Thoracic aorta (tissue), 2 donors: ENCODE measurements at places on chromosomes 5 and 9.

- no peaks in the 10 kb centered on the region for H3K27me3 ChIP-seq
- no peak for DNase-seq
- peaks cover 17% of the 10 kb centered on the region for H3K4me1 ChIP-seq
- no peaks in the 10 kb centered on the region for H3K36me3 ChIP-seq
Observed at GRCh38 chr9:127954831-127955293, 17.2 kb upstream of the DPM2 start.

GRCh38 chr5:75055727-75056144 is 3.4 kb upstream of the GCNT4 start:
- DNase-seq, result no peak
- peaks cover 20% of the 10 kb centered on the region for H3K4me1 ChIP-seq
- no peaks in the 10 kb centered on the region for H3K36me3 ChIP-seq
- no peaks in the 10 kb centered on the region for H3K27me3 ChIP-seq
- H3K4me3 ChIP-seq, result no peak overlapping the region

DNA sequence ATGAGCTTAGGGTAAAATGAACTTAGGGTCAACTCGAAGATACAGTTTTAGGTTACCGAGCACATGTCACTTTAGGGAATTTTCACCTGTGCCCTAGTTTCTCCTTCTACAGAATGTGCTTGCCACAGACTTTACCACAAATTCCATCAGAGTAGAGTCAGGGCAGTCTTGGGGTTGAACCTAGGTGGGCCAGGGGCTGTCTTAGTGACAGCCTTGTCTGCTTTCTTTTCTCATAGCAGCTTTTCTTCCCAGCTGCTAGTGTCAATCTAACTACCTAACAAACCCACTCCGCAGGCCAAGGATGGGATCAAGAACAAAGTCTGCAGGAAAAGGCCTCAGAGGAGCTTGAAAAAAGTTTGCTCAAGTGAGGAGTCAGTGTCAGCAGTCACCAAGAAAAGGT is 458.1 kb upstream of the CDH18 start:
- H3K4me1 ChIP-seq, result no peaks in the 10 kb centered on the region
- H3K27ac ChIP-seq, result no peak overlapping the region
- no peaks in the 10 kb centered on the region for H3K27me3 ChIP-seq
- DNase-seq, result no peak

DNA sequence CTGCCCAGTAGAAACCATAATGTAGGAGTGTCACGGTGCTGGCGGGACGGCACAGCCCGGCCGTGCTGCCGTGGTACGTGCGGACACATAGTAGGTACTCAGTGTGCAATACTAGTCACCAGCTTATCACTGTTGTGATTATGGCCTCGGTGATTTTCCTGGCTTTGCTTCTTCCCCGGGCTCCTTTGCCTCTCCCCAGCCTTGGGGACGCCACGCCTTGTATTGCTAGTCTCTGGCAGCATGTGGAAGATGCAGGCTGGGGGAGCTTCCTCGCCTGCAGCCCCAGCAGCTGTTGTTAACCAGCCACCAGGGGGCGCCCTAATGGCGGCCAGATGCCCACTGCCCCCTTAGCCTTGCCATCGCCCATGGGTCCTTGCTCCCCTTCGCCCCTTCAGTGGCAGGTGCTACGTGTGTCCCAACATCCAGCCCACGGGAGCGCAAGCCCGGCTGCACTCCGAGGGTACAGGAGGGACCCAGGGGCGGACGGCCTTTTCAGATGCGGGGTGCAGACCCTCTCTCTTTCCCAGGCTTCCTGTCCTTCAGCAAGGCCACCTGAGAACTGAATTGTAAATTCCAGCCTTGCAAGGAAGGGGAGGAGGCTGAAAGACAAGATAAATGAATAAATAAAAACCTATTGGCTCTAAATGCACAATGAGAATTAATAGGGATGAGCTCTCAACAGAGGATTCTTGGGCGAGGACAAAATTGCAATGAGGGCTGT is 8.0 kb downstream of the NTNG2 start:
- H3K4me1 ChIP-seq, result peaks cover 1% of the 10 kb centered on the region
- H3K27ac ChIP-seq, result no peak overlapping the region
- no peak for DNase-seq
- no peaks in the 10 kb centered on the region for H3K36me3 ChIP-seq
- no peak overlapping the region for H3K4me3 ChIP-seq
- no peaks in the 10 kb centered on the region for H3K27me3 ChIP-seq

DNA sequence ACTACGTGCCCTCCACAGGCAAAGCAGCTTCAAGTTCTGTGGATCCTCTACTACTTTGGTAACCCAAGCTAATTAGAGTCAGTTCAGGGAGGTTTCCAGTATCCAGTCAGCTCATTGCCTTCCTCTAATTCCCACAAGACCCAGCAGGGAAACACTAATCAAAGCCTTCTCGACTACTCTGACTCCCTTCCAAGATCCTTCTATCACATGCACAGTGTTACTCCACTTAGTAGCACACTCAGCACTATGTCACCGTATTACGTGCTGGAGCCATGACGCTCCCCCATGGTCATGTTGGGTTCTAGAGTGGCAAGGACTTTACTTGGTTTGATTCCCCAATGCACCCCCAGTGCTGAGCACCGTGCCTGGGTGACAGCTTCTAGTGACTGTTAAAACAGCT is 53.0 kb downstream of the DCP2 start:
- H3K36me3 ChIP-seq, result peaks cover 14% of the 10 kb centered on the region
- DNase-seq, result no peak
- no peaks in the 10 kb centered on the region for H3K27me3 ChIP-seq
- no peak overlapping the region for H3K4me3 ChIP-seq

GRCh38 chr5:122140900-122141299 is 11.6 kb downstream of the ZNF474 start:
- no peak for DNase-seq
- H3K27me3 ChIP-seq, result no peaks in the 10 kb centered on the region
- no peak overlapping the region for H3K27ac ChIP-seq
- H3K4me3 ChIP-seq, result no peak overlapping the region
- no peaks in the 10 kb centered on the region for H3K4me1 ChIP-seq

- no peak overlapping the region for H3K4me3 ChIP-seq
- H3K27me3 ChIP-seq, result no peaks in the 10 kb centered on the region
- H3K27ac ChIP-seq, result no peak overlapping the region
Observed at GRCh38 chr9:128798896-128799295, 11.8 kb downstream of the TBC1D13 start.

DNA sequence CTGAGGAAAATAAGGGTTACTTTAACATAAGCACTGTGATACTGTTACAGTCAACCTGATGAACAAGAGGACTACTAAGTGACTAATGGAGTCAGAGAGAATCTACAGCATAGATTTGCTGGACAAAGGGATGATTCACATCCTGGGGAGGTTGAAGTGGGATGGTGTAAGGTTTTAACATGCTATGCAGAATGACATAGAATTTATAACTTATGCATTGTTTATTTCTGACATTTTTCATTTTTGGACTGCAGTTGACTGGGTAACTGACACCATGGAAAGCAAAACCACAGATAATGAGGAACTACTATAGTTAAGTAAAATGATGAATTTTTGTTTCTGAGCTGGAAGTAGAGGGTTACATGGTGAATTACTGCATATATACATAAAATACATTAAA is 389.2 kb downstream of the MAT2B start:
- no peaks in the 10 kb centered on the region for H3K27me3 ChIP-seq
- H3K27ac ChIP-seq, result no peak overlapping the region
- H3K36me3 ChIP-seq, result no peaks in the 10 kb centered on the region

DNA sequence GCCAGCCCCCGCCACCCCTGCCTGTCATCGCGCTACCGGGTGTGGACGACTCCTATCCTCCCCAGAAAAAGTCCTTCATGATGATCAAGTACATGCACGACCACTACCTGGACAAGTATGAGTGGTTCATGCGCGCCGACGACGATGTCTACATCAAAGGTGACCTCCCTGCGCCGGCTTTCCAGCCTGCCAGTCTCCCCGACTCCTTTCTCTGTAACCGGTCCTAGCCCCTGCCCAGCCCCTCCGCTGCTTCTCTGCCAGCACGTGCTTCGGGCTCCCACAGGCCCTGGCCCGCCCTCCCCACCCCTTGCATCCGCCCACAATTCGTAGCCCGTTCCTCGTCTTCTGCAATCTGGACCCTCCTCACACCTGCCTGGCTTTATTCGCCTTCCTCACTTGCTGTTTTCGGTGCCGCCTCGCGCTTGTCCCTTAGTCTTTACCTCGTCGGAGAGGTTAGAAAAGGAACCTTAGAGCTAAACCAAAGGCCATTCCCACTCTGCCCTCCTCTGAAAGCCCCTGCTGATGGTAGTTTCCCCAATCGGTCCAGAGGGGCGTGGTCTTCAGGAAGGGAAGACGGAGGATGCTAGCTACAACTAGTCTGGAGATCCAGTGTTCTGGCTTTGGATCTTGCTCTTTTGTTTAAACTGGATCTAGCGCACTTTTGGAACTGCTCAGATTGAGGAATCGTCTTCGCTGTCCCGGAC is 1.4 kb downstream of the CHSY3 start:
- H3K27me3 ChIP-seq, result no peaks in the 10 kb centered on the region
- peak overlapping the region; percentile 84 for H3K4me3 ChIP-seq
- peak overlapping the region; percentile 77 for H3K27ac ChIP-seq

DNA sequence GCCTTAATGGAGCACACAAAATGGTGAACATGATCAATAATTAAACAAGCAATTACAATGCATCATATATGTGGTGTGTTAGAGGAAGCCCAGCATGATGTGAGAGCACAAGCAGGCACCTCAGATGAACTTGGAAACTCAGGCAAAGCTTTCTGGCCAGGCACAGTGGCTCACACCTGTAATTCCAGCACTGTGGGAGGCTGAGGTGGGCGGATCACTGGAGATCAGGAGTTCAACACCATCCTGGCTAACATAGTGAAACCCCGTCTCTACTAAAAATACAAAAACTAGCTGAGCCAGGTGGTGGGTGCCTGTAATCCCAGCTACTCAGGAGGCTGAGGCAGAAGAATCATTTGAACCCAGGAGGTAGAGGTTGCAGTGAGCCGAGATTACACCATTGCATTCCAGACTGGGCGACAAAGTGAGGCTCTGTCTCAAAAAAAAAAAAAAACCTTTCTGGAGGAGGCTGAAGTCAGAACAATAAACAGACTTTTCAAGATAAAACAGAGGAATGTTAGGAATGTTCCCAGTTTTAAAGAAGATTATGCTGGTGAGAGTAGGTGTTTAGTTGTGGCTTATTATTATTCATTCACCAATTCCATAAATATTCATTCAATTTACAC is 159.4 kb downstream of the CEMIP2 start:
- no peak for DNase-seq
- H3K27me3 ChIP-seq, result no peaks in the 10 kb centered on the region
- no peak overlapping the region for H3K4me3 ChIP-seq
- no peak overlapping the region for H3K27ac ChIP-seq
- peaks cover 16% of the 10 kb centered on the region for H3K4me1 ChIP-seq
- no peaks in the 10 kb centered on the region for H3K36me3 ChIP-seq
